ENCODE measurements at places on chromosomes 6 and 20.

DNA sequence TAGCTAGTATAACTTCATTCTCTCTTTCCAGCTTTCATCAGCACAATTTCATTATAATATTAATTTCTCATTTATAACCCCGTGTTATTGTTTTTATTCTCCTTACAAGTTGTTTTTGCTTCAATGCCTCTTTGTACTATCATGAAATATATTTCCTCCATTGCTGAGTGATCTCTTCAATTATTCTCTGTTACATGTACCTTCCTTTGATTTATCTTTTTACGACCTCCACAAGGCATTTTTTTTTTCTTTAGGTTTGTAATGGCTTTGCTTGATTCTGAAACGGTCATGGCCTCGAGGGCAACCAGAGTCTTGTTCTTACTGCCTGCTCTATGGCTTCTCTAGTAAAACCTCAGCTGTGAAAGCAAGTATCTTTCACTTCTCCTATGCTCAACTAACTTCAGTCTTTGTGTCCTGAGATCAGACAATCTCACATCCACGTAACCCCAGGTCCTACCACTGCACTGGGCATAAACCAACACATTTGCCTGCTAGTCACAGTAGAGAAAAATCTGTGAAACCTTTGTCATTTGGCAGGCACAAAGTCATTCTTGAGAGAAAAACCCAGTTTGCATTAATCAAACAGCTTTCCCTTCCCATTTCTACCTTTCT is 119.9 kb downstream of the UST start:
- no peak for DNase-seq

DNA sequence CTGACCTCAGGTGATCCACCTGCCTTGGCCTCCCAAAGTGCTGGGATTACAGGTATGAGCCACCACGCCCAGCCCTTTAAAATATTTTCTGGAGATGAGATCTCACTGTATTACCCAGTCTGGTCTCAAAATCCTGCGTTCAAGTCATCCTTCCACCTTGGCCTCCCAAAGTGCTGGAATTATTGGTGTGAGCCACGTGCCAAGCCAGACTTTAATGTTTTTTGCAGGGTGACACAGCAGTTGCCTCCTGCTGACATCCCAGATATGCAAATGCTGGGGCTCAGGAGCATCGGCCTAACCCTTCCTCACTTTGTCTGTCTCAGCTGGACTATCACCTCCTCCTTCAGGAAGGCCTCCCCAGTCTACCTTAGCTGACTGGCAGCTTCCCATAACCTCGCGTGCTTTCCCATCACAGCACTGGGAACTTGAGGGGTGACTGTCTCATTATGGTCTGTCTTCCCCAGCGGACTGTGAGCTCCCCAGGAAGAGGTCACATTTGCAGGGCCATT is 14.3 kb upstream of the ID1 start:
- no peak for DNase-seq

GRCh38 chr6:133964052-133964451 is 11.0 kb downstream of the TBPL1 start:
- no peak for DNase-seq

DNA sequence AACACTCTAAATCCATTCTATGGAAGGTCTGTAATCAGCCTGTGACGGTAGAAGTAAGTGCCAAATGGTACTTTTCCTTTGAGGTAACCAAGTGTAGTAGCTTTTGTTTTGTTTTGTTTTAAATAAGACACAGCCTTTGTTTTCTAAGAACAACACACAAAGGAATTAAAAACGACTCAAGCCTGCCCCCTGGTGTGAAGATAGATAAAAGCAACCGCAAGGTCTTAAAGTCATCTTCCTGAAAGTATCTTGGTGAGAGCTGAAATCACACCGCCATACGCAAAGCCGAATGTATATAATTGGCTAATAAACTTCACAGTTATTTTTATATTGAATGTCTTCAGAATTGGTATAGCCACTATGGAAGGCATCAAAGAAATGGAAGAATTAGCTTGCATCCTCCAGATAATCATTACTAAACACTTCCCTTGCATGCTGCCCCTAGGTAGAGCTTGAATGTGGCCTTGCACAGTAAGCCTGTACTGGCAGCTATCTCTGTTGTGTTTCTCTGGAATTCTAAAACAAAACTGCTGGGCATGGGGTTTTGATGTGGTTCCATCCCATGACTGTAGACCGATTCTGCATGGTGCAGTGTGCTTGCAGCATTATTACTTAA is 95.6 kb downstream of the LAMP5 start:
- peak; percentile 35 for DNase-seq

- no peak for DNase-seq
These were observed 44.6 kb upstream of the AGPAT4 start for GRCh38 chr6:161318456-161318855.

DNA sequence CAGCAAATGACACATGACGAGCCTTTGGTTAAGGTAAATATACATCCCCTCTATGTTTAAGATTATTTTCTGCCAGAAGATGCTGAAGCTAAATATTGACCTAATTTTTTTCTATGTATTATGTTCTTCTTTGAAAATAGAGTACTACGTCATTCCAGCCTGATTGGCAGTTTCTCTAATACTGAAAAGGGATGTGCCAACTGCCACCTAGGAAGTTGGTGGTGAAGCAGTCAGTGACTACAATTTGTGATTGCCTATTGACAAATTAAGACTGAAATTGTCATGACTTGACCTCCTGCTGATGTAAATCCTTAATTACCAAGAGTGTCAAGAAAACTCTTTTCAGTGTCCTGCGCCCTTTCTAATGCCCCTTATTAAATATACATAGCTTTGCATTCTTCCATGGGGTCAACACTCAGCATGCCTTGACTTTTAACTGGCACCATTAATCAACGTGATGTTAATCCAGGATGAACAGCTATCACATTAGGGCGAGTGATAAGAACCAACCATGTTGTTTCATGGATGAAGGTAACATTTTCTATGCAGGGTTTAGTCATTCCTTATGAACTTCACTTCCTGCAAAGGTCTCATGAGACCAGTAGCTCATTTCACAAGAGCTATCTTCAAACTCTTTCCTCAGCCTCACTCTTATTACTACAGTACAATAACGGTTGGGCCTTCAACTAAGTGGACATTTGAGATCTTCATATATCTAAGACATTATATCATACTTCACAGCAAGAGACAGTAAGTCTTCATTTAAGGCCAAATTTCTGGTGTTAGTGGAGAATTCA is 22.5 kb upstream of the SGK1 start:
- no peak for DNase-seq

- DNase-seq: no peak
These were observed 42.3 kb upstream of the TBC1D7 start for GRCh38 chr6:13370623-13371022.

GRCh38 chr20:14865169-14865568 is 527.8 kb upstream of the FLRT3 start:
- no peak for DNase-seq

GRCh38 chr6:136288566-136289326 is 900 bp downstream of the BCLAF1 start:
- peak; percentile 54 for DNase-seq

GRCh38 chr20:36579996-36580545 is 6.7 kb downstream of the TGIF2 start:
- DNase-seq: no peak

- DNase-seq: no peak
These were observed 15.6 kb downstream of the ARHGAP40 start for GRCh38 chr20:38617011-38617829.

DNA sequence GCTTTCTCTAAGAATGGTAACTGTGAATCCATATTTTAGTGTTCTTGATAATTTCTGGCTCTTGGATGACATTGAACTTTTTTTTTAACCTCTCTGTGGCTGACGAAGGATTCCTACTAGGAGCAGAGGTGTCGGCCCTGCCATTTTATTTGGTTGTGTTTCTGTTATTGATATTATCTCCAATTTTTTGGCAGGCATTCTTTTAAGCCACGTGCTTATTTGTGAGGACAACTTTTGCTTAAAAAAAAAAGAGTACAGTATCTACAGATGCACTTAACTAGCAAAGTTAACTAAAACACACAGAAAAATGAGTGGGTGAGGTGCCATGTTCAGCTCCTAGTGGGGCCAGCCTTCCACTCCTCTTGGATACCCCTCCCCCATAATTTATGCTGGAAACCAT is 1.1 kb downstream of the FANCE start:
- DNase-seq: no peak

- DNase-seq: no peak
These were observed 32.0 kb downstream of the TMEM242 start for GRCh38 chr6:157291356-157291755.

GRCh38 chr6:112286010-112286409 is 31.6 kb upstream of the LAMA4 start:
- peak; percentile 12 for DNase-seq

- DNase-seq: no peak
These were observed 1.8 kb downstream of the NFKBIE start for GRCh38 chr6:44263354-44264100.

- no peak for DNase-seq
These were observed 30.8 kb upstream of the CSNK2A1 start for GRCh38 chr20:574297-574942.

DNA sequence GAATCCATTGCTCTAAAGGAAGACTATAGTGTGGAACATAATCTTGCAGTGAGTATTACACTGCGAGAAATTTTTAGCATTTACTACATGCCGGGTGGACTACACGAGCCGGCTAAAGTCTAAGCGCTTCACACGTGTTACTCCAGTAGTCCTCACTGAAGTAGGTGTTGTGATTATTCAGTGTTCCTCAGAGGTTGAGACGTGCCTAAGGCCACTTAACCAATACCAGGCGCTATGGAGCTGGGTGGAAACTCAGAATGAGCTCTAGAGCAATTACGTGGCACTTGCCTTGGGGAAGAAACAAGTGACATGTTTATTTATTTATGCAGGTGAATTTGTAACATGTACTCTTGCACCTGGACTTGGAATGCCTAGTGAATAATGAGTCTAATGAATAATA is 46.4 kb downstream of the SASH1 start:
- DNase-seq: no peak

DNA sequence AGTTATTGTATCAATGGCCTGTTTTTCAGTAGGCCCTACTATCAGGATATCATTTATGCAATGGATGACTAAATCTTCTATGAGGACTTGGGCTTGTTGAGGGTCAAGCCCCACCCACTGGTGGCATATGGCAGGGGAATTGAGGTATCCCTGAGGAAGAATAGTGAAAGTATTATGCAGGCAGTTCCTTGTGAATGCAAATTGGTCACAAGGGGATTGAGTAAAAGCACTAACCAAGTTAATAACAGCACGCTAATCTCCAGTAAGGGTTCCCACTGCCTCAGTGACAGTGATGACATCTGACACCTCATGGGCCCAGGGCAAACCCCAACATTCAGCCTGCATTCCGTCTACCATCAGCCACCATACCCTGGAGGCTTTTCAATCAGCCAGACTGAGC is 14.9 kb downstream of the BPIFA1 start:
- no peak for DNase-seq

DNA sequence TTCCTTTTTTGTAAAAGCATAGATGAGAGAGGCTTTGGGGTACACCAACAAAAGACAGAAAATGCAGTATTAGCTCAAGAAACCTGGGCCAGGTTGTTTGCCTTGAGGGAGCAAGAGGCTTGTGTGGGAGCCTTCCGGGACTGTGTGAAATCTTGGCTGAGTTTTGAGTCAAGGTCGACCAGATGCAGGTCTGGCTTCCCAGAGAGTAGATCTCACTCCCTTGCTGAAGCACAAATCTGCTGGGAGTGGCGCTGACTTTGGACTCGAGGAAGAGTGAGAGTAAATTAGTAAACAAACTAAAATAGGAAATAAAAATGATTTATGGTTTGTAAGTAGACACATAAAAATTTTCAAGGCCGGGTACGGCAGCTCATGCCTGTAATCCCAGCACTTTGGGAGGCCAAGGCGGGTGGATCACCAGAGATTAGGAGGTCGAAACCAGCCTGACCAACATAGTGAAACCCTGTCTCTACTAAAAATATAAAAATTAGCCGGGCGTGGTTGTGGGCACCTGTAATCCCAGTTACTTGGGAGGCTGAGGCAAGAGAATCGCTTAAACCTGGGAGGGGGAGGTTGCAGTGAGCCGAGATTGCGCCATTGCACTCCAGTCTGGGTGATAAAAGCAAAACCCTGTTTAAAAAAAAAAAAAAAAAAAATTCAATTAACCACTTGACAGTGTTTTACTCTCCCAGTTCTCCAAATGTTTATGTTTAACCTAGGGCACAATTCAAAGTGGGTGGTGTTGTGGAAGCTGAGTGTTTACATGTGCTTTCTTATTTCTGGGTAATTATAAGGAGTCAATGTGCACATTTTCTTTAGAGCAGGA is 27.7 kb upstream of the EDN1 start:
- no peak for DNase-seq

DNA sequence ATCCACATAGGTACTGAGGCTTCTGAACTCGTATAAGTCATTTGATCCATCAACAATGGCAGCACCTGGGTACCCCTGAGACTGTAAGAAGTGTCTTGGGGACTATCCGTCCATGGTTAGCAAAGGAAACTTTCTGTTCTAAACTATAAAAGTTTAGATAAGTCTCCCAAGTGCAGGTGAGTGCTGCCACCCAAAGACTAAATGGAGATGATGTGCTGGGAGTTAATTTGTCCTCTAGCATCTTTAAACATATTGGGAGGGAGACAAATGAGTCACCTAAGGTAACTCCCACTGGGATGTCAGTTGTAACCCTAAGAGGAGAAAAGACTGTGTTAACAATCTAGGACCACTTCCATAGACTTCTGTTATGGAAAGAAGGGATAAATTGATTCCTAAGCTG is 6.2 kb downstream of the BEND6 start:
- DNase-seq: no peak

Measured in activated CD4-positive, alpha-beta T cell treated with anti-CD3 and anti-CD28 coated beads, Interleukin-2, amount 50 U/mL, for 24 hours (primary cell).